ENCODE measurements at places on chromosomes 5 and 9.

DNA sequence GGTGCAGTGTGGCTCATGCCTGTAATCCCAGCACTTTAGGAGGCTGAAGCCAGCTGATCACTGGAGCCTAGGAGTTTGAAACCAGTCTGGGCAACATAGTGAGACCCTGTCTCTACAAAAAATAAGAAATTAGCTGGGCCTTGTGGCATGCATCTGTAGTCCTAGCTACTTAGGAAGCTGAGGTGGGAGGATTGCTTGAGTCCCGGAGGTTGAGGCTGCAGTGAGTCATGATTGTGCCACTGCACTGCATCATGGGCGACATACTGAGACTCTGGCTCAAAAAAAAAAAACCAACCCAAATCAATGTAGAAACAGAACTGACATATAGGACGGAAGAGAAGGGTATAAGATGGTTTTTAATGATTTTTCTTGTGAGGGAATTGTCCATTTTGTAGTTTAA, 27.7 kb downstream of the G3BP1 start:
- no peak for DNase-seq

DNA sequence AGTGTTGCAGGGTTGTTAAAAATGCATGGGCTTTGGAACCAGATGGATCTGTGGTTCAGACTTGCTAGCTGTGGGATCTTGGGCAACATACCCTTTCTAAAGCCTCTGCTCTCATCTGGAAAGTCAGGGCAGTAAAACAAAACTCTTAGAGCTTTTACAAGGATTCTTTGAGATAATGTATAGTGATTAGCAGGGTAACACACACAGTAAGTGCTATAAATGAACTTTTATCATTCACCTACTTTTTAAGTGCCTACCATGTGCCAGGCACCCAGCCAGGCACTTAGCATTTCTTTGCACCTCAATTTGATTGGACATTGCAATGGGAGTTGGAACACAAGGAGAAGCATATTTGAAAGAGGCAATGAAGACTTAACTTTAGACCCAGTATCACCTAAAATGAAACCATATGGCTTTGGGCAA, 208.6 kb upstream of the PAPPA start:
- no peak for DNase-seq

GRCh38 chr9:70948744-70949143, 172.7 kb downstream of the TRPM3 start:
- no peak for DNase-seq

- DNase-seq, result no peak
Measured at GRCh38 chr5:18023986-18024385, 389.7 kb downstream of the TAF11L14 start.

- DNase-seq, result no peak
Measured at GRCh38 chr5:854217-854616, 3.4 kb upstream of the ZDHHC11 start.

DNA sequence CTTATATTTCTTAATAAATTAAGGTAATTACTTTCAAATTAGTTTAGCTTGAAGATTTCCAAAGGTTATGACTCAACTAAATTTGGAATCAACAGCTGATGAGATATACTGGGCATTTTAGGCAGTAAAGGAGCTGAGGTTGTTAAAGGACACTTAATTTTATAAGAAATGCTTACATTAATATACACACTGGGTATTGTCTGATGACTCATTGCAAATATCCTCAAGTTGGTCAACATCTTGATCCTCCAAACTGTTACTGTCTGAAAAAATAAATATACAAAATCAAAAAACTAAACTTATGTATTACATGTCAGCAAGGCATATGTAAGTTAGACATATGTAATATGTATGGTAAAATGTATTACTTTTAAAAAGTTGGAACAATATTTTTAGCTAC, 3.4 kb downstream of the GFM2 start:
- no peak for DNase-seq

- DNase-seq, result no peak
Measured at GRCh38 chr5:82424211-82424610, 146.1 kb upstream of the RPS23 start.

- no peak for DNase-seq
Measured at GRCh38 chr5:127645300-127645726, 3.6 kb upstream of the CTXN3 start.

- no peak for DNase-seq
Measured at GRCh38 chr9:133958756-133959155, 33.4 kb downstream of the VAV2 start.

DNA sequence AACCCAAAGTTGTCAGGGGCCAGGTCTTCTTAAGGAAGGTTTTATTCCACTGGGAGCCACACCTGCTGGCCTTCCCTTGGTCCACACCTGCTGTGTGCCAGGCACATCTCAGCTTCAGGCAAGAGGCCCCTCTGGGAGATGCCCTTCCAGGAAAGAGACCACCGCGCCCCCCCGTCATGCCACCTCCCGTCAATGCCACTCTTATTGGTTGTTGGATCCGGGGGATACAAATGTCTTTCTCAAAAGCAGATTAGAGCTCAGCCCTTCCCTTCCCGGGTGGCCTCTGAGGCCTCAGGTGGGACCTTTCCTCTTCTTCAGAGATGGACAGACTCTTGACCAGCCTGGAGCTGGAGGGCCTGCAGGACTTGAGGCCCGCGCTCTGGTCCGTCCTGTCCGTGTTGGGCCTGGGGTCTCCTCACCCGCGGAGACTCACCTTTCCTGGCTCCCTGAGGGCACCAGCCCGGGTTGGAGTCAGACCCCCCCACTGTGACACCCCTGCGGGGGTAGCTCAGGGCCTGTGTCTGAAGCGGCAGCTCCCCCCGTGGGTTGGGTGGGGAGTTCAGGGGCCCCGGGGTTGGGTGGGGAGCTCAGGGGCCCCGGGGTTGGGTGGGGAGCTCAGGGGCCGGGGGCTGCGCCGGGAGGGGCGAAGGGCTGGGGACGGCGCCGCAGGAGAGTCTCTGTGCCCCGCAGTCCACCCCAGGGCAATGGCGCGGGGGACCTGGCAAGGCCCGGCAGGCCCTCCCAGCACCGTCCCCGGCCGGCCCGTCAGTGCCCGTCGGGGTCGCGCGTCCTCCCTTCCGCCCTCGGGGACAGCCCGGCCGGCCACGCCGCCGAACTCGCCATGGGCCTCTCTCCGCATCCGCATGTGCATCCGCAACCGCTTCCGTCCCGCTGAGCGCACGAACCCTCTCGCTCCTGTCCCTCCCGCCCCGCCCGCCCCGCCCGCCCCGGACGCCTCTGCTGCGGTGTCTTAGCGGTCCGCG, 3.7 kb upstream of the SLC9A3 start:
- DNase-seq, result no peak

- no peak for DNase-seq
Measured at GRCh38 chr9:81595887-81596543, 93.3 kb downstream of the TLE1 start.

- no peak for DNase-seq
Measured at GRCh38 chr5:56095579-56096102, 100.9 kb upstream of the IL6ST start.

GRCh38 chr5:116454417-116454927, 120.2 kb downstream of the SEMA6A start:
- DNase-seq, result no peak

GRCh38 chr9:33445389-33446239, 1.8 kb downstream of the AQP3 start:
- DNase-seq, result no peak

GRCh38 chr9:116705531-116705930, 18.4 kb downstream of the TRIM32 start:
- DNase-seq, result no peak

DNA sequence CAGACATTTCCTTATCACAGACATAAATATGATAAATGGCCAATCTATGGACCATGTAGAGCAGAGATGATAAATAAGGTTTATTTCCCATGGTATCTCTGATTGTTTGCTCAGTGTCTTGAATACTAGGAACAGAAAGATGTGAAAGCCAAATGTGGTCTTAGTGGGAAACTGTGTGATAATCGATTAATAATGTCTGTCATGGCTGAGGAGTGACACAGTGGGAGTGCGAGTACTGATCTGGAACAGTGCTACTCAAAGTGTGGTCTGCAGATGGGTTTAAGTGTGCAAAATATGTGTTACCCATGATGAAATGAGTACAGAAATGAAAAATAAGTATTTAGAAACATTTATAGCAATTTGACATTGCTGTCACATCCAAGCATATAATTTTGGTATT, 92.5 kb downstream of the PTTG1 start:
- DNase-seq, result no peak

- no peak for DNase-seq
Measured at GRCh38 chr5:69268899-69269298, 34.2 kb downstream of the CDK7 start.

GRCh38 chr5:154498994-154499393, 21.0 kb upstream of the HAND1 start:
- no peak for DNase-seq

- DNase-seq, result no peak
Measured at GRCh38 chr9:75063556-75064305, 24.2 kb downstream of the NMRK1 start.

DNA sequence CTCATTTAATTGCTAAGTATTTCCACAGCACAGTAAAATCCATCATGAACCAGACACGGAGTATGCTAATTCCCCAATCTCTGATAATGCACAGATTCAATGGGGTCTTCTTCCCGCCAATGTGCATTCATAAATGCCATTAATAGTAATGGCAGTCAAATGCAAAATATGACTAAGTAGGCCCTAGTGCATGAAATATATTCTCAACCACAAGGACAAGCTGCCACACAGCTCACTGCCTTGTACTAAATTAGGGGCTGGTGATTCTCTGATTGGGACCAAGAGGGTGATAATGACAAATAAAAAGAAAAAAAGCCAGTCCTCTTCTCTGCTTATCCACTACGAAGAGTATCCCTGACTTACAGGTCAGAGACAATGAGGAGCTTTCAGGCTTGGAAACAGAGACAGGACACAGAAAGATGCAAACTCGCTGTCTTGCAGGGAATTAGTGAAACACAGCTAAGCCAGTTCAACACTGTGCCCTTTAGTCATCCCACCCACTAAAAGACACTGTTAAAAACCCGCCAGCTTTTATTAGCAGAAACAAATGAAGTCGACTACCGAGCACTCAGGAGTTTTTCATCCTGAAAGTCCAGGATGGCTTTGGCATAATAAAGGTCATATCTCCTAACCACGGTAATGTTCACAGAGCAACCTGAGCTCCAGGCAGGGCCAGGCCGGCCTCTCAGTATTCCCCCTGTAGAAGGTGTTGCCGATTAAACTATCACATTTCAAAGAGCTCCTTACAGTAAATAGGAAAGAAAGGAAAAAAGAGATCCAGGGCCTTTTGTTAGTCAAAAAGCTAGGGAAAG, 148.1 kb downstream of the EBF1 start:
- DNase-seq, result no peak

DNA sequence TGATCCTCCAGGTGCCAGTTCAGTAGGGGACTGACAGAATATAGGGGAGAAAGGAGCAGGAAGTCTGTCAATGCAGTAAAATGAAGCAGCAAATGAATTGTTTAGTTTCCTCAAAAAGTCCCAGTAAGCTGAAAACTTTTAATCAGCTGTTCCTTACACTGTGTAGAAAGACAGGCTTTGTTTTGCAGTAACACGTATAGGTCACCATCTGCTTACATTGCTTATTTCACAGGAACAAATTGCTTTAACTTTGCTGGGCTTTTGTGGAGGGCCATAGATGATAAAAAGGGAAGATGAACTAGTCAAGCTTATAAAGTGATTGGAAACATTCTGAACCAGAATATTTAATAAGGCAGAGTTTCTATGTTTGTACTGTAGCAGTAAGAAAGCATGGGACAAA, 331.3 kb upstream of the RFX3 start:
- DNase-seq, result no peak

GRCh38 chr5:18270635-18271338, 636.5 kb downstream of the TAF11L14 start:
- no peak for DNase-seq

- no peak for DNase-seq
Measured at GRCh38 chr5:126002222-126002897, 420.8 kb upstream of the GRAMD2B start.

- no peak for DNase-seq
Measured at GRCh38 chr5:115873392-115873791, 31.7 kb downstream of the AP3S1 start.

DNA sequence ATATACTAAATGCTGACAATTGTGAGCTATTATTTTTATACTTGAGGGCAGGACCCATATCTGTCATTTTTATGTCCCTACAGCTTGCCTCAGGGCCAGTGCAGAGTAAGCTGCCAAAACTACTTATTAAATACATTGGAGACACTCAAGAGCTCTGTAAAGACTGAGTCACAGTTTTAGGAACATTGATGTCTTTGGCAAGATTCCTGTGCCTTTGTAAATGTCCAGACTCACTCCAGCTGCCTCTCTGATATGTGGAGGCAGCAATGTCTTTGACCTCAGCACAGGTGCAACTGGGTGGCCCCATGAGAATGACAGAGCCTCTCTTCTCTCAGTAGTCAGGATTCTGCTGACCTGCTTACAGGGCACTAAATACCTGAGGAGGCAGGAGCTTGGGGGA, 363.2 kb downstream of the OSTF1 start:
- DNase-seq, result no peak

DNA sequence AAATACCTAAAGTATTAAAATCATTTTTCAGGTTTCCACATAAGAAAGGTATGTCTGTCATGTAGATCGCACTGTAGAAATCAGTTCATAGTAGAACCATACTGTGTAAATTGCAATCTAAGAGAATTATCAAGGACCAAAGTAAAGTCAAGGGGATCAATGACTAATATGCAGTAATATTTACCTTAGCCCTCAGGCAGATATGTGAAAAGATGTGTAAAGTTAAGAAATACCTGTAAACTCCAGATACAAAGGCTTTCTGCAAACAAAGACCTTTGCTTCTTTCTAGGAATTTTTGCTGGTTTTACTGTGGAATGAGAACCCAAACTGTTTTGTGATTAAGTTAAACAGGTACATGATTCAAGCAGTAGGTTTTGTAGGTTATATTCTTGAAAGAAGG, 11.6 kb downstream of the POLK start:
- DNase-seq, result no peak

DNA sequence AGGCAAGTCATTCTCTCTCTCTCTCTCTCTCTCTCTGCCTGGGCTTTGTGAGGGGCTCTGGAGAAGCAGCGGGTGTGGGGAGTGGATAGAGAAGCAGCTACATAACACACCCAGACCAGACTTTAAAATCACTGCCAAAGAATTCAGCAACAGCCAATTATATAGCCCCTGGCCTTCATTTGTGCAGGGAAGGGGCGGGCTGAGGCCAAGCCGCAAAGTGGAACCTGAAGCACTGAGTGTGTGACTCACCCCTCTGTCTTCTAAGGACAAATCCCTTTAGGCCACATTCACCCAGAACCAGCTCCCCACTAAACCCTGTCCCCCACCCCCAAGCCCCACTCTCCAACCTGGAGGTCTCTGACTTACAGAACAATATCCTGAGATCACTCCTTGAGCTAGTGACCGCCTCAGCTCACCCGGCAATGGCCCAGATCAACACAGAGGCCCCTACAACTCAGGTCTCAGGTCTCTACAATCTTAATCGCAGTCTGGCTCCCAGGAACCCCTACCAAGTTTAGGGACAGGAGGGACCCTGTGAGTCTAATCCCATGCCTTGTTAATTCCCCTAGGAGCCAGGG, 6.0 kb downstream of the B4GALT1 start:
- DNase-seq, result no peak

All from stimulated activated CD4-positive, alpha-beta T cell treated with anti-CD3 and anti-CD28 coated beads, TNF-alpha, amount 100 ng/mL, for 1 hour (primary cell).